Activated naive CD4-positive, alpha-beta T cell treated with Interleukin-2 at 50 U/mL for 16 hours (primary cell): ENCODE measurements at places on chromosomes 11 and 22.

DNA sequence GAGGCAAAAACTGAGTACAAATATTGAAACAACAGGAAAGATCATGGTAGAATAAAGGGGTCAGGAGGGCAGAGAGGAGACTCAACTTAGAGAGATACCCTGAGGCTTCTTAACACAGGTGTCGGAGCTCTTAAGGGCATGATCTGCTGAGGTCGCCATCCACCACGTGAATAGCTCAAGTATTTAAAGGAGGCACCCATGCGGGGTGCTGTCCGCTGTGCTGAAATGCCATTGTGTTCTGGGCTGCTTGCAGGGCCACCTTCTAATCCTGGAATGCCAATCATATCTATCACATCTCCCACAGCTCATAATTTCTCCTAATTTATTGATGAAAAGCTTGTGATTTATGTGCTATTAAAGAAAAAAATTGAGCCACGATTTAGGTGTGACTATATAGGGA lies 90.2 kb downstream of the SEZ6L start:
- DNase-seq = no peak

DNA sequence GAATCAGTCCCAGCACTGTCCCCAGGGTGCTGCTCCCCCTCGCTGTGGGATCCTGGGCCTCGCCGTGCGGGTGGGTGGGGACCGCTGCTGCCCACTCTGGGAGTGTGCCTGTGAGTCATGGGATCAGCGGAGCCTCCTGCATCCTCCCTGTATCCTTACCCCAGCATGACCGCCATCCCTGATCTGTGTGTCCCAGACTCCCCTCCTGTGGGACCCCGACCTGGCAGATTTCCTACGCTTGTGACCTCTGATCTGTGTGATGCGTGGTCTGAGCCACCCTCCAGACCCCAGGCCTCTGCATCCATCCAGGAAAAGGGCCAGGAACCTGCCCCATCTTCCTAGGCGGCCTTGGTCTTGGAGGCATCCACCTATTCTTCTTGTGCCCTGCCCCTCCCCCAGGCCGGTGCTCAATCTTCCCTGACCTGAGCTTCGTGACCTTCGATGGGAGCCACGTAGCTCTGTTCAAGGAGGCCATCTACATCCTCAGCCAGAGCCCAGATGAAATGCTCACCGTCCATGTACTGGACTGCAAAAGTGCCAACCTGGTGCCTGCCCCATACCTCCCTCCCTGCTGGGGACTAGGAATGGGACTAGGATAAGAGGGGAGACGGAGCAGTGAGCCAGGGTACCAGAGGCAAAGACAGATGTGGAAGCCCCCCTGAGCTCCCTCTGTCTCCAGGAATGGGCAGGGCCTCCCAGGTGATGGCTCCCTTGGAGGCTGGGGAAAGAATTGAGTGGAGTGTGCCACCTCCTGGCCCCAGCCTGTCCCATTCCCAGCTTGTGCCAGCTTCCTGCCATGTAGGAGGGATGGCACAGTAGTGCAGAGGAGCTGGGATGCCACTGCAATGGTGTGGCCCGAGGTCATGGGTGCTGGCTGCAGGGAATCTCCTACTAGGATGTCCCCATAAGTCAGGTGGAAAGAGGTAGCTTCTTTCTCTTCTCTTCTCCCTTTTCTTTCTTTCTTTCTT lies 65.4 kb downstream of the OTOG start:
- no peak for DNase-seq

GRCh38 chr11:120517390-120517761 lies 5.8 kb downstream of the GRIK4 start:
- DNase-seq = no peak

- no peak for DNase-seq
These were observed 249.1 kb downstream of the TTC28 start for GRCh38 chr22:28430466-28431025.

DNA sequence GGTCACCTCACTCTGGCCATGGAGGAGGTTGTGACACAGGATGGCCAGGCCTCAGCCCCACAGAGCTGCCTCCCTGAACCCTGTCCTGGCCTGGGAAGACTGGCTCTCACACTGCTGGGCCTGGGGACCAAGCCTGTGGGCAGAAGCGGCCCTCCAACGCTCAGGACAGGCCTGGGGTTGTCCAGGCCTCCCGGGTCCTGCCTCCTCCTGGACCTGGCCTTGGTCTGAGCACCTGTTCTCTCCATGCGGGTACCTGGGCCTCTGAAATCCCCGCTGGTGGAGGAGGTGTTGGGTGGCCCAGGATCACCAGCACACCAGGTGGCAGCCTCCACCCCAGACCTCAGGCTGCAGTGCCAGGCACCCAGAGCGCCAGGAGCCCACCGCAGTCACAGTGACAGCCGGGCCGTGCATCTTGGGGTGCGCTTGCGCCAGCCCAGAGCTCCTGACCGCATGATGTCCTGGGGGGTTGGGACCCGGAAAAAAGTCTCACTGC lies 16.1 kb upstream of the PIM3 start:
- no peak for DNase-seq

DNA sequence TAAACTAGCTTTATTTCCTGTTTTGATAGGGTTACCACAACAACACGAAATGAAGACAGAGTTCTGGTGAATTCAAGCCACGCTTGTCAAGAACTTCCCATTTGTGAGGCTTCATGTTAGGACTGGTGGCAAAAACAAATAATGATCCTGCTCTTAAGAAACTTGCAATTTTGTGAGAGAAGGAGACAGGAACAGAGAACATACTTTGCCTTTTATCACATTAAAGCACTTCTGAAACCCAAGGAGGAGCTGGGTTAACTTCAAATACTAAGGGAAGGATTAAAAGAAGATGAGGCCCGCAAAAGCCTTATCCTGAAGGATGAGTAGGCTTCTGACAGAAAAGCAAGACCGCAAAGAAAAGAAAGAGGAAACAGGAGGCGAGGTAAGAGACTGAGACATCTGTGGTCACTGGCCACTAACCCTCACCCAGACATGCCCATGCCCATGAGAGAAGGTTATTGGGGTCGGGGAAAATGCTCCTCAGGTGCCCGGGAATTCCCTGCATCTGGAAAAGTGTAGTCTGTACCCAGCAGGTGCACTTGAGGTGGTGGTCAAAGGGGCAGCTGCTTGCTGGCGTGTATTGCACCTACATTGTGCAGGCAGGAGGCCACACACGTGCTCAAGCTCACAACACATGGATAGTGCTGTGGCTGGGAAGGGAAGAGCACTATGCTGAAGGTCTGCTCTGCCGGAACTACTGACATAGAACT lies 50.5 kb downstream of the MAPK1 start:
- DNase-seq = no peak

DNA sequence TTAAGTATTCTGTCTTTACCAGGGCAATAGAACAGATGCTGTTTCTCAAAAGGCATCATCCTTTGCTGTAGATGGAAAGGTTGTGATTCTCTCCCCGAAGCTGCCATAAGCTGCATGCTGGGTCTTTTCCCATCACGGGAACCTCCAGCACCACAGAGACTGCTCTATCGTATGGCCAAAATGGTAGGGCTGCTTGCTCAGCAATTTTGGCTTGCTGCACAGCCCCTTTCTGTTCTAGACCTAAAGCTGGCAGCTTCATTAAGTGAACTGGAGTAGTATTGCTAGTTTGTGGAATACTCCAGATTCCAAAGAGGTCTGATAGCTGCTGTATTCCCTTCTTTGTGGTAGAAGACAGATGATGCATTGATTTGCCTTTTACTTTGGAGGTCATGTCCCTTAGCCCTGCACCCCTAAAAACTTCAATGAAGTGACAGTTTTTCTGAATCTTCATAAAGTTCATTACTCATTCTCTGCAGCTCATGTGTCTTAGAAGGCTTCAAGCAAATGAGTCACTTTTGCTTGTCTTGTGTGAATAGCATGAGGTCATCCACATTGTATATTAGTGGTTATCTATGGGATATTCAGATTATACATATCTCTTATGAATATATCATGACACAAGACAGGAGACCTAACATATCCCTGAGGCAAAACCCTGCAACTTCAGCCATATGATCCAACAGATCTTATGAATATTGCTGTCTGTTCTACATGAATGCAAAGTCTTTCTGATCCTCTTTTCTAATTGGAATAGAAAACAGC lies 245.3 kb downstream of the FAM76B start:
- no peak for DNase-seq

- no peak for DNase-seq
These were observed 9.5 kb downstream of the RBMXL2 start for GRCh38 chr11:7098235-7098832.
